ENCODE measurements at places on chromosomes 1 and 21.

DNA sequence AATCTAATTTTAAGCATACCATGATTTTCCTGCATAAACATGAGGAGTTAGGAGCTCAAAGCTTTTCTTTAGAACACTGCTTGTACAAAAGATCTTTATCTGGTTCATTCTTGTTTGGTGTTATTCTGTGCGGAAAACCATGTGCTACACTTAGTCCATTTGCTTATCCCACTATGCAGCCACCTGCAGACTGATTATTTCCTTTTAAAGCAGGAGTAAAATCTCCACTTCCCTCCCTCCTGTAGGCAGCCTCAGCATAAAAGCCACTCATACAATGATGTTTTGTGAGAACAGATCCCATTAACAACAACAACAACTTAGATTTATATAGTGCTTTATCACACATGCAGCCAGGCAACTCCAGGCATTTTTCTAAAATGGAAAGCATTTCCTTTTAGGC is 355.3 kb upstream of the NEGR1 start:
- DNase-seq, result no peak

DNA sequence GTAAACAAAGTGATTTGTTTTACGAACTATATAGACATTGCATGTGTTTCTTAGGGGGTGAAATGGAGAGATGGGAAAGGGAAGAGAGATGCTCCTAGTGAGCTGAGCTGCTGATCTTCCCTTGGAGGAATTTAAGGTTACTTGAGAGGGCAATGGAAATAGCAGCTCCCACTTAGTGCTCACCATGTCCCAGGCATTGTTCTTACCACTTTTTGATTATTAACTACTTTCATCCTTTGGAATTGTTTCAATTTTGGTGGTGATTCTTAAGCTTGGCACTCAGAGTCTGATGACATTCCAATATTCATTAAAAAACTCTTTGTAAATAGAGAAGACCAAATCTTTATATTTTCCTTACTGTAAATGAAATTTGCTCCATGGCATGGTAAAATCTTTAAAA is 124.9 kb downstream of the ITSN1 start:
- no peak for DNase-seq

DNA sequence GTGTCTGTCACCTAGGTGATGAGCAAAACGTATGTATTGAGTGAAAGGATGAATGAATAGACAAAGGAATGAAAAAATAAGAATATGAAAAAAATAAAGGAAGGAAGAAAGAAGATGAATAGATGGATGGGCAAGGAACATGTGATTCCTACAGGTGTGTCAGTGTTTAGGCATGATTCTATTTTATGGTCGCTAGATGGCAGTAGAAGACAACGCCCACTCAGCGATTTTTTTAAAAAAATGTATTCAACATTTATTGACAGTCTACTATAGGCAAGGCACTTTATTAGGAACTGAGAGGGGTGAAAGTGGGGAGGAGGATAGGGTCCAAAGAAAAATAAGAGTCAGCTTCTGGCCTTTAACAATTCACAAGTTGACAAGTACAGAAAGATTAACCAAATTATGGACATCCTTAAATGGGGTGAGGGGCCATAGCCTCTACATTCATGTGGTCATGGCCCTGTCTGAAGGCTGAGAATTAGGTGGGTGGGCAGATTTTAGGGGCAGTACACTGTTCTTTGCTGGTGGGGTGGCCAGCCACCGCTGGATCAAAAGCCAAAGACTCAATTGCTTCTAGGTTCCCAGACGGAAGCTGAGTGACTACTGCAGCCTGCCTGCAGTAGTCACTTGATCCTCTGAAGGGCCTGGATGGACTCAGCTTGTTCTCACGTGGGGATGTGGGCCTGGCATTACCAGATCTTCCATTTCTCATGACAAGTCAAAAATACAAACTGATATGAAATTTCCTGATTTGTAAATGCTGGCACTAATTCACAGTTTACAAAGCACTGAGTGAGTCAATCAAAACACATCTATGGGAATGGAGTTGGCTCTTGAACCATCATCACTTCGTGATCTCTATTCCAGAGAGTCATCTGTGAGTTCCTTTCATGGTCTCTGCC is 83.9 kb downstream of the FASLG start:
- DNase-seq, result no peak

DNA sequence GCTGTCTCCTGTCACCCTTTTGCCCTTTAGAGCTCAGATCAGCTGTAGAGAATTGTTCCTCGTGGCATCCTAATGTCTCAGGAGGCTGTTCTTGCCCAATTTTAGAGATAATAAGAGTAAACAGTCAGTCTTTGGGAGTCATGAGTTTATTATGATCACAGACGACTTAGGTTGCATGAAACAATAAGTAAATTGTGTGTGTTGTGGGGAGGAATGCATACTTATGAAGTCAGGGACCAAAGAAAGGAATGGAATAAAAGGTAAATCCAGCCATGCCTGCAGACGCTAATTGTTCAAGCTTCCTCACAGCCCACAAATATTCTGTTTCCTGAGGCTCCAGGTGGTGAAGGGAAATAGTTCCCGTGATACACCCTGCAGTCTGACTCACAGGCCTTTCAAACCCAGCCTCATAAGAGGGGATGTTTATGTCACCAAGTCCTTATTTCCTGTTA is 897 bp downstream of the EPHX4 start:
- no peak for DNase-seq

- DNase-seq, result no peak
Measured at GRCh38 chr21:41211060-41211805, 43.3 kb downstream of the BACE2 start.

DNA sequence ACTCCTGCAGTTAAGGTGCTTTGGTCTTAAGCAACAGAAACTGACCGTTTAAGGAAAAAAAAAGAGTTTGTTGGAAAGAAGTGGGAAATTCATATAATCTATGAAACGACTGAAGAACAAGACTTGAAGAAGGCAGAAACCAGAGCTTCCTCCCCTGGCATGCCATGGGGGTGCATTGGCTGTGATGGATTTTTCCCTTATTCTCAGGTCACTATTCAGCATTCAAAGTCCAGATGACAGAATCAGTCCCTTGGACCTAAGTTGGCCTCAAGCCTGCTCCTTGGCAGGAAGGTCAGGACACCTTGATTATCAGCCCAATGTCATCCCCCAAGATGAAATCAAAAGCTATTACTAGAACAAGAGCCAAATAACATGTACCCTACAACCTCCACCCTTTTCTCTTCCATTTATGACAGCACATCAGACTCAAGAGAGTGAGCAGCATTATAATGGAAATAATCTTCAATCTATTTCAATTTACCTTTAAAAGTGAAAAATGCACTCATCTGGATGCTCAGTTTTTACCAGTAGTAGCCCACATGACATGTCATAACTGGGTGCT is 15.8 kb upstream of the TMEM9 start:
- peak; percentile 54 for DNase-seq

- no peak for DNase-seq
Measured at GRCh38 chr1:183987593-183988318, 49.8 kb downstream of the COLGALT2 start.

All from activated CD8-positive, alpha-beta memory T cell treated with anti-CD3 and anti-CD28 coated beads for 24 hours (primary cell).